Activated T-cell treated with anti-CD3 and anti-CD28 coated beads, Interleukin-2, amount 50 U/mL, for 4 hours (primary cell): ENCODE measurements at places on chromosomes 1 and 21.

- DNase-seq: no peak
These were observed 24.6 kb downstream of the IER5 start for GRCh38 chr1:181113059-181113641.

GRCh38 chr21:38286739-38287471, 30.1 kb downstream of the KCNJ15 start:
- no peak for DNase-seq

- no peak for DNase-seq
These were observed 86.1 kb downstream of the DUSP10 start for GRCh38 chr1:221655766-221656305.

GRCh38 chr1:89262643-89263042, 10.0 kb downstream of the GBP5 start:
- DNase-seq: no peak

DNA sequence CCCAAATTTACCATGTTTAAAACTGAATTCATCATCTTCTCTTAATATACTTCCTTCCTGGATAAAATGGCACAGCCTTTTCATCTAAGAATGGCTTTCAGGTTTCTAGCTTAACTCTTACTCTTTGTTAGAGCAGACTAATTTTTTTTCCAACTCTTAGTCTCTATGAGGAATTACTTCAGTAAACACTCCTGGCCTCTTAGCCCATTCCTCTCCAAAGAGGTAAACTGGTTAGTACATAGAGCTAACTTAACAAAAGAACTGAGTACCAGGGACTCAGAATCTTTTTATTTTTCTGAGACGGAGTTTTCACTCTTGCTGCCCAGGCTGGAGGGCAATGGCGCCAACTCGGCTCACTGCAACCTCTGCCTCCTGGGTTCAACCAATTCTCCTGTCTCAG, 21.1 kb downstream of the FOXJ3 start:
- DNase-seq: no peak
